ENCODE measurements at places on chromosomes 5 and 9. TPM values are rescaled to one million over a fixed set of nuclear protein-coding genes. Genes with fewer than 3 reads are reported as not detected.

GRCh38 chr5:56386046-56386445 is 152.9 kb upstream of the ANKRD55 start:
- no peak for DNase-seq

PTGR1 gene
- 12.2 TPM for total RNA-seq

DNA sequence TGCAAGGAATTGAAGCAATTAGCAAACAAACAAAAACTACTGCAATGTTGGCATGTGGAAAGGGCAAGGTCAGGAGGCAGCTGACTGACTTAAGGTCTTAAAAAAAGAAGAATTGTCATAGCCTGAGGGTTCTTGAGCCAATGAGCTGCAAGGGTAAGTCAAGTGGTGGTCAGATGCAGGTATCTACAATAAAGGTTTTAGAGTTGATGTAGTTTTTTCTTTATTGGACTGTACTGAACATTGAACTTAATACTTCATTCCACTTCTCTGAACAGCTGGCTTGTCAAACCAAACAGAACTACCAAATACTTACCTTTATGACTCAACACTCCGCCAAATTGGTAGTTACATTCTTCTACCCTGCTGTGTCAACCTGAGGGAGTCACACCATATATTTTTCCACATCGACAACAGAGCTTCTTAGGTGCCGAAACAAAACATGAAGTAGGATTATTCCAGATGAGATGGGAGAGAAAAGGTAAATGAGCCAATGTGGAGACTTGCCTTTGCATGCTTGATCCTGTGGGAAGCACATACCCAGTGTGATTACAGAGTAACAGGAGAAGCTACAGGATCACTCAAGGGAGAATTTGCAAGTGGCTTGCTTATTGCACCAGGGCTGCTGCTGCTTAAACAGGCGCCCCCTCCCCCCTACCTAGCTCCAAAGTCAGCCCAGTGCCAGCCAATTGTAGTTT is 35.3 kb downstream of the EQTN start:
- DNase-seq: no peak

- DNase-seq: no peak
Measured at GRCh38 chr9:136220017-136220729, 15.2 kb upstream of the LHX3 start.

DNA sequence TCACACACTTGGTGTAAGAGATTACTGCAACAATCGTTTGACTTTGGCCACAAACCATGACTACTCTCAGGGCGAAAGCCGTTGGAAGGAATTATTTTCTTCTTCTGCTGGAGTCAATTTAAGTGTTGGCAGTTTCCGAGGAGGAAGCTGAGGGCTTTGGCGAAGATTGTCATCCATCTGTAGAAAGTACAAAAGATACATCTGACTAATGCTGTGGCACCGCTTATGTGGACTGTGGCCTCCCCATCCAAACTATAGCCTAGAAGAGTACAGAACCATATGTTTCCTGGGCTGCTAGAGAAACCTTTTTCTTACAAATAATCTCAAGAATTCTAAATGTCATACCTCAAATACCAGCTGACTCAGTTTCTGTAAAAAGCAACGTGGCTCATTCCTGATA is 7.4 kb downstream of the MTX3 start:
- DNase-seq: no peak

GAPT gene
- not detected for total RNA-seq

DNA sequence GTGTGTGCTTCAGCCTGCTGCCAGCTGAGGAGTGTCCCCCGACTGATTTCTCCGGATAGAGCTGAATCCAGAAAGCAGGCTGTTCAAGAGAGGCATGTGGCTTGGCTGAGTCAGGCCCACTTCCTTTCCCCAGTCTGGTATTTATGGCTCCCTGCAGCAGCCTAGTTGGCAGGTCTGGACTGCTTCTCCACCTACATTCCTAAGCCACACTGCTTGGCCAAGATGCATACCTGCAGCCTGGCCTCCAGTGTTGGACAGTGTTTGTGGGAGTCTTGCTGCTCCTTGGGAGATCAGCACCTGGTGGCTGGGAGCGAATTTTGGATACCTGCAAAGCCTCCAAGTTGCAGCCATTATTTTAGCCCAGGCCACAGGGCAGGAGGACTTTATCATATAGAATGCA is 670.8 kb downstream of the ACTL7B start:
- DNase-seq: no peak

DNA sequence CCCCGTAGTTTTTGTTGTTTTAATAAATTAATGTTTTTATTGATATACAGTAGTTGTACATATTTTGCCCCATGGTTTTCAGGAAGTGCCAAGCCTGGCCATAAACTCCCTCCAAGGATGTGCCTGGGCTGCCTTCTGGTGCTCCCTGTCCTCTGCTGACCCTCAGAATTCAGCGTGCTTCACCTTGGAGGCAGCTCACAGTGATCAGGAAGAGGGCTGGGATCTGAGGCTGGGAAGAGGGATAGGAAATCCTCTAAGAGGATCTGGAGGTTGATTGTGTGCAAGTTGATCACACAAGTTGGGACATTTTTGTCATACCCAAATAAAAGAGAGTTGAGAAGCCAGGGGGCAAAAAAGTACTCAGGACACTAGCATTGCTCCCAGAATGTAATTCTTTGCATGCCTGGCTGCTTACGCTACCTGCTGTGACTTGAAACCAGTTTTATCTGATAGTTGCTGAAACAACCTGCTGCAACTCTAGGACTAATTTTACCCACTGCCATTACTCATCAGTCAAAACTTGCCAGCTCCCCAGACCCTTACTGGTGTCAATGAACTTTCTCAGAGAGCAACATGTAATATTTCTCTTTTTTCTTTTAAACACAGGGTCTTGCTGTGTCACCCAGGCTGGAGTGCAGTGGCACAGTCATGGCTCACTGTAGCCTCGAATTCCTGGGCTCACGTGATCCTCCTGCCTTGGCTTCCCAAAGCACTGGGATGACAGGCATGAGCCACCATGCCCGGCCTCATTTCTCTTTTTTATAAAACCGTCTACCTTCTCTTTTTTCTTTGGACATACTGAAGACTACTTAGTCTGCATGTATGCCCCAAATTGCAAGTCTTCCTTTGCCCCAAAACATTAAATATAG is 29.0 kb downstream of the PDE6A start:
- DNase-seq: no peak
